ENCODE measurements at places on chromosomes 12 and 14.

DNA sequence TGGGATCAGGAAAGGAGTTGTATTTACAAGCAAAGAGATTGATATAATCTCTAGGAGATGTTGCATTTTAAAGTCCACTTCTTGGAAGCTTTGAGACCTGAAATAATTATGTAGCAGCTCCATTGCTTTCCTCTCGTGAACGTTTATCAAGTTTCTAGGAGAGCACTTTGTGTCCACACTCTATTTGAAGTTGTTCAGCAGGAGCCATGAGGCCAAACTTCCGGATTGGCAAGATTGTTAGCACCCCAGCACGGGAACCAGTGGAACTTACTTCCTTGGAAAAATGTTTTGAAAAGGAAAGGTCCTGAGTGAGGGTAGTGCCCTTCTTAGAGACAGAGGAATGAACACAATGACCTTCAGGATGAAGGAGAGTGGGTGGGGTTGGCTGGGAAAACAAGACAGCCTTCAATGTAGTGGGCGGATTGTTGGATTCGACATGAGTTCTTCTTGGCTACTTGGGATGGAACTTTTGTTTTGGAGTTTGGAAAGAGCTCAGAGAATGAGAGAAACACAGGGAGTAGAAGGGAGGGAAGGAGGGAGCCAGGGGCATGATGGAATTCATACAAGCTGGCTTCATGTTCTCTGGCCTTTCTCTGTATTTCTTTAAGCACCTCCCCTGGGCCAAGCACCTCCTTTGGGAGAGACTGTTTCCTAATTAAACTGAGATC is 23.8 kb upstream of the CISTR start:
- no peak for DNase-seq

- no peak for DNase-seq
Measured at GRCh38 chr12:11822081-11822834, 172.8 kb downstream of the ETV6 start.

DNA sequence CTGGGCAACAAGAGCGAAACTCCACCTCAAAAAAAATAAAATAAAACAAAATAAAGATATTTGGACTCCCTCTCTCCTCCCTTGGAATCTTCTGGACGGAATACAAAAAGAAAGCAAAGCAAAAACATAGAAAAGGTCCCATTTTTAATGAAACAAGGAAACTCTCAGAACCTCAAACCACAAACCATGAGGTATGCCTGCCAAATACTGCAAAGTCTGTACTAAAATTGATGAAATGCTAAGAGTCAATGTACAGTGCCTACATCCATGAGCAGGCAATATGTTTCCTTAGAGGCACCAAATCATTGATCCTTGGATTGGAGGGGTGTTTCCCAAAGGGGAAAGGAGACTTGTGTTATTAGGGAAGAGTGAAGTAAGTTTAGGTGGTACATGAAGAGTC is 8.2 kb upstream of the RPS6KA5 start:
- no peak for DNase-seq

DNA sequence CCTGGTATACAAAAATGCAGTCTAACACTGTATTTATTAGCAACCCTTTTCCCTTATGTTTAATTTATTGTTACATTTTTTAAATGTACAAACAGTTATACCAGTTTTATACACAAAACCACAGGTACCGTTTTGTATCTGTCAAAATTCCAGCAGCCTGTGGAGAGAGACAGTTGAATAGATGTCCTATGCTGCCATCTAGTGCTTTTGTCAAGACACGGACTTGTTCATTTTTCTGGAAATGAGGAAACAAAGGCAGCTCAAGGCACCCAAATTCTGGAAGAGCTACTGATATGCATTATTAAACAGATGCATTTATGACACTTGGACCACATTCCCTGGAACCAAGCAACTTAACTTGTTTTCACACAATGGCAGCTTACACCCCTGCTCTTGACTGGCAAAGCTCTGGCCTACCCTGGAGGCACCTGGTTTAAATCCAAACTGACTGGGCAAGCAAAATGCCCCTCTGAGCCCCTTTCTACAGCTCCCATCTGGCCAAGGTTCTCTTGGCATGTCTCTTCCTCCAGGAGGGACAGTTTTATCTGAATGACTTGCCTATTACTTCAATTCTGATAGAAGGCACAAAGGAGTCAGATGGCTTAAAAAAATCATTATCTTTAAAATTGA is 286.9 kb upstream of the PRKD1 start:
- DNase-seq, result no peak

DNA sequence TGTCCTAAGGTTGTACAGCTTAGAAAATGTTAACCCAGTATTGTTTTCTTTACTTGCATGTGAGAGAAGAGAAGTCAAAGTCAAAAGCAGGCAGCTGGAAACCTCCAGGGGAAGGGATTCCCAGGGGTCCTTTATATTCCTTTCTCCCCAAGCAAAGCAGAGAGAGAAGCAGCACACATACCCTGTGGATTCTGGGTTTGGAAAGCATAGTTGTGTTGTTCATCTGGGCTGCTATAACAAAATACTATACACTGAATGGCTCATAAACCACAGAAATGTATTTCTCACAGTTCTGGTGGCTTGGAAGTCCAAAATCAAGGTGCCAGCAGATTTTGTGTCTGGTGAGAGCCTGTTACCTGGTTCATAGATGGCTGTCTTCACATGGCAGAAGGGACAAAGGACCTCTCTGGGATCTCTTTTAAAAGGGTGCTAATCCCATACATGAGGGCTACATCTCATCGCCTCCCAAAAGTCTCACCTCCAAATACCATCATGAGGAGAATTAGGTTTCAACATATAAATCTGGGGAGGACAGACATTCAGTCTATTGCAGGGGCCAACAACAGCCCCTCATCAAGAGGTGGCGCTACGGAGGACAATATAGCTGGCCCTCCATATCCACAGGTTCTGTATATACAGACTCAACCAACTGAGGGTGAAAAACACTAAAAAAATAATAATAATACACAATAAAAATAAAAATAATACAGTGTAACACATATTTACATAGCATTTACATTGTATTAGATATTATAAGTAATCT is 19.3 kb upstream of the PCNX1 start:
- DNase-seq, result no peak

DNA sequence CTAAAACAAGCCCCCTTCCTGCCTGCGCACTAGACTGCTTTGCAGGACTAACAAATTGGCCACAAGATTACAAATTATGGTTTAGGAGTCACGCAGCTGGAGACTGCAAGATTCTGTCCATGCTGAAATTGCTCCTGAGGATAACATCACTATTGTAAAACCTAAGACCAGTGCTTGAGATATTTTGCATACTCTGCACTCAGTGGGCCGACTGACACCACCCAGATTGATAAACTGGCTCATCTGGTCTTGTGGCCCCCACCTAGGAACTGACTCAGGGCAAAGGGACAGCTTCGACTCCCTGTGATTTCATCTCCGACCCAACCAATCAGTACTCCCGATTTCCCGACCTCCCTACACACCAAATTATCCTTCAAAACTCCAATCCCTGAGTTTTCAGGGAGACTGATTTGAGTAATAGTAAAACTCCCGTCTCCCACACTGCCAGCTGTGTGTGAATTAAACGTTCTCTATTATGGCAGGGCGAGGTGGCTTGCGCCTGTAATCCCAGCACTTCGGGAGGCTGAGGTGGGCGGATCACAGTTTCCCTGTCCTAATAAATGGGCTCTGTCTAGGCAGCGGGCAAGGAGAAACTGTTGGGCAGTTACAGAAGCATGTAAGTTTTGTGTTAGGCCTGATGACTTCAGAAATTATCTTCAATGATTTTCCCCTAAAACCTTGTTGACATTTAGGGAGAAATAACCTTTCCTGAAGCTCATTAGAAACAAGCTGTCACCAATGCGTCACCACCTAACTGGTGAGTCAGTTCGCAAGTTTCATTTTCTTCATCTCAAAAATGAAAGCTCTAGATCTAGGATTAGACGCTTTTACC is 5.3 kb upstream of the UBC start:
- no peak for DNase-seq

- no peak for DNase-seq
Measured at GRCh38 chr12:29565727-29566126, 68.2 kb upstream of the OVCH1 start.

- no peak for DNase-seq
Measured at GRCh38 chr12:32944195-32944594, 47.6 kb upstream of the PKP2 start.

- no peak for DNase-seq
Measured at GRCh38 chr12:24778486-24779304, 170.2 kb downstream of the BCAT1 start.

DNA sequence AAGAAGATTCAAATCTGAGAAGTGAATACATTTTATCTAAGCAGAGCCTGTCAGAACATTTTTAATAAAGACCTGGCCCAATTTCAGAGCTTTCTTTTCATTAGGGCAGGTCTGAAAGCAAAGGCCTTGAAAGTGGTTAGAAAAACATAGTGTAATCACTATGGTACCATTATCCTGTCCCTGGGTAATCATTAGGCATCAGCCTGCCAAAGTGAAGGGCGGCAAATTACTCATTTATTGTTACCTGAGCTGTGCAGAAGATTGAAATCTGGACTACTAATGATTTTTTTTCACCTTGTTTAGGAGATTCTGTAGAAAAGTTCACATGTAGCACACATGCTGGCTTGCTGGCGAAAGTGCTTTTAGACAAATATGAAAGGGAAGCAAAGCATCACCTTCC is 92.6 kb upstream of the PRKD1 start:
- no peak for DNase-seq

DNA sequence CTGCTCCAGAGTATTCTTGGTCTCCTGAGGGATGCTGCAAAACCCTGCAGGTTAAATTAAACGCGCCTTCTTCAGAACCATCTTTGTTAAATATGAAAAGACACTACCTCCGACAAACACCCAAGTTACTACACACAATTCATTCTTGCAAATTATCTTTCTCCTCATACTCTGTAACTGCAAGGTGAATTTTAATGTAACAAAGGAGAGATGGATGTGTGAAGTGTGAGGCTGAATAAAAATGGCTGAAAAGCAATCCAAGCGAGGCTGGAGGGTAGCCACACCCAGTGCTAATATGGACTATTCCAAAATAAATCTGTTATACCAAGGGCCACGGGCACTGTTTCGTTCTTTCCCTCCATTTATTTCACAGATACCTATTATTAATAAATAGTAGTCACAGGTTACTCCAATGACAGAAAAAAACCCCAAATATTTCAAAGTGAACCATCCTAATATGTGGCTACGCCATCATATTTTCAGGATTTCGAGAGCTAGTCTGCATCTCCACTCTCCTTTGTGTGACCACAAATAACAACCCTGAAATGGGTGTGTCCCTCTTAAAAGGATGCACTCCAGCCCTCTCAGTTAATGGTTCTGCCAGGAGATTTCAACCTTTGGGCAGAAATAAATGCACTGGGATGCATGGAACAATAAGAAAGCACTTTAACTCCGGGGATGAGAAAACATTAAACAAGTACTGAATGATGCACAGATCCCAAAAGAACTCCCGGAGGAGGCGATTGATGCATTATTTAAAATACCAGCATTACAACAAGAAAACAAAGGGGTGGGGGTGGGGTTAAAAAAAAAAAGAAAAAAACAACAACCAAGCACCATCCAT is 53.1 kb upstream of the CCDC175 start:
- no peak for DNase-seq

DNA sequence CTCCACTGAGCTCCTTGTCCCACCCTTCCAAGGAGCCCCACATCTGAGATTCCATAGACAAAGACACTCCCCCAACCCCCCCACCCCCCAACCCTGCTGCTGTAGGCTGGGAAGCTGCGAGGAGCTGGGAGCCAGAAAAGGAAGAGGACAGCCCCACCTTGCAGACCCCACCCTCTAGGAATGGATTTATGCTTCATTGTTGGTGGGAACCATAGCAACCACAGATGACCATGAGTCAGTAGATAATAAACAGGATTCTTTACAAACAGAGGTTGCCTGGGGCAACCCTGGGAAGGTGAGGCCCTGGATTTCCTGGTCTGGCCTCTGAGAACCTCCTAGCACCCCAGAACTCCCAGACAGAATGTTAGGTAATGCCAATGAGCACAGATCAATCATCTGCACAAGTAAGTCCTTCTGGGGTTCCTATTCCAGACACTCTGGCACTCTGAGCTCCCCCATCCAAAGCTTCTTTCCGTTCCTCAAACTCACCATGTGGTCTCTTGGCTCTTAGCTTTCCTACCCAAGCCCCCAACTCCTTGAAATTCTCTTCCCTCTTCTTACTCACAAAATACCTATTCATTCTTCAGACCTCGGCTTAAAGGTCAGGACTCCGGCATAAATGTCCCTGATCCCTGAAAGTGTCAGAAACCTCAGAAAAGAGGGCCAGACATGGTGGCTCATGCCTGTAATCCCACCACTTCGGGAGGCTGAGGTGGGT is 15.2 kb upstream of the PLEKHG6 start:
- no peak for DNase-seq

DNA sequence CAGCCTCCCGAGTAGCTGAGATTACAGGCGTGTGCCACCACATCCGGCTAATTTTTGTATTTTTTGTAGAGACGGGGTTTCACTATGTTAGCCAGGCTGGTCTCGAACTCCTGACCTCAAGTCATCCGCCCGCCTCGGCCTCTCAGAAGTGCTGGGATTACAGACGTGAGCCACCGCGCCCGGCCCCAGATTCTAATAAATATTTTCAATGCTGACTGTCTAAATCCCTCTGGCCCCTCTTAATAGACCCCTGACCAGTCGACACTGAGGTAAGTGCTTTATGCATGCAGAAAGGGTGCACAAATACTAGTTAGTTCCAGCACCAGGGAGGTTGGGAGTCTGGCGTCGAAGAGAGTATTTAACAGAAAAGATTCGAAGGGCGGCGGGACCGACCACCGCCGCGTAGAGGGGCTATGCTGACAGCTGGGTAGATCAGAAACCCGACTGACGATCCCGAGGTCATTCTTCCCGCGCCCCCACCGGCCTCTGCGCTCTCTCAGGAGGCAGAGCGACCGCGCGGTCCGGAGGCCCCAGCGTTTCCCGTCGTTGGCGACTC is 1.1 kb upstream of the SPATS2 start:
- peak; percentile 44 for DNase-seq

DNA sequence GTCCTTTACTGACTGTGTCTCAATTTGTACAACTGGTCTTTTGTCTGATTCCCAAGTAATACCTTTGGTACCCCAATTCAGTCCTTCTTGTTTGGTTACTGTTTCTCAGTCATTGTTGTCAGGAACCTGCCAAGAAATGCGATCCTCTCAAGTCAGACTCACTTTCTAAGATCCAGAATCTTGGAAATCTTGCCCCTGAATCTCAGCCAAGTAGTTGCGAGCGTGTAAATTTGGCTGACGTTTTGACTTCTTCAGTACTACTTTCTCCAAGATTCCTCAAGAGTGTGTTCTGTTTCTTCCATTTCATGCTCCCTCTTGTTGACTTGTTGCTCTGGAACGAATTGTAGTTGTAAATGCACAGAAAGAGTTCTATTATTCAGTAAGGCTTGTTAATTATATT is 114.0 kb downstream of the MSRB3 start:
- no peak for DNase-seq

- DNase-seq, result no peak
Measured at GRCh38 chr12:77553976-77554619, 276.6 kb upstream of the NAV3 start.

GRCh38 chr12:58131986-58132755 is 190.8 kb downstream of the ATP23 start:
- DNase-seq, result no peak

GRCh38 chr12:56449622-56449984 is 377 bp upstream of the TIMELESS start:
- no peak for DNase-seq

Data from 8988T (cell line).